ENCODE measurements at places on chromosomes 3 and 15.

GRCh38 chr3:187808527-187808895, 63.2 kb upstream of the BCL6 start:
- peaks cover 66% of the 10 kb centered on the region for H3K4me1 ChIP-seq
- H3K27ac ChIP-seq: peak overlapping the region; percentile 96
- H3K36me3 ChIP-seq: peaks cover 6% of the 10 kb centered on the region
- peak overlapping the region; percentile 21 for H3K4me3 ChIP-seq

DNA sequence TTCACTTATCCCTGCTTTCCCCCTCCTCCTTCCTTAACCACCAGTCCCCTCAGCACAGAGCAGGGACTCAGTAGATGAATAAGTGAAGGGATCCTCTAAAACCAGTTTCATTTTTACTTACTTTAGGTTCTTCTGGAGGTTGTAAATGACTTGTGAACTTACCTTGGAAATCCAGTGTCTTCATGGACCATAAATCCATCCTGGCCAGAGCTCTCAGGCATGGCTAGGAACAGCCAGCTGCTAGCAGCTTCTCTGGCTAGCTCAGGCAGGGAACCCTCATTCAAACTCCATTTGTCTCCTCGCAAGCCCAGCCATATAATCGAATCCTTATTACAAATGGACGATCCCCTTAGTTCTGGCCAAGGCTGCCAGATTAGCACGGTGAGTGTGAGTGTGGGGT, 78.5 kb downstream of the LRTM1 start:
- peaks cover 51% of the 10 kb centered on the region for H3K4me1 ChIP-seq
- H3K4me3 ChIP-seq: no peak overlapping the region
- no peaks in the 10 kb centered on the region for H3K27me3 ChIP-seq
- no peak overlapping the region for H3K27ac ChIP-seq
- H3K36me3 ChIP-seq: no peaks in the 10 kb centered on the region

DNA sequence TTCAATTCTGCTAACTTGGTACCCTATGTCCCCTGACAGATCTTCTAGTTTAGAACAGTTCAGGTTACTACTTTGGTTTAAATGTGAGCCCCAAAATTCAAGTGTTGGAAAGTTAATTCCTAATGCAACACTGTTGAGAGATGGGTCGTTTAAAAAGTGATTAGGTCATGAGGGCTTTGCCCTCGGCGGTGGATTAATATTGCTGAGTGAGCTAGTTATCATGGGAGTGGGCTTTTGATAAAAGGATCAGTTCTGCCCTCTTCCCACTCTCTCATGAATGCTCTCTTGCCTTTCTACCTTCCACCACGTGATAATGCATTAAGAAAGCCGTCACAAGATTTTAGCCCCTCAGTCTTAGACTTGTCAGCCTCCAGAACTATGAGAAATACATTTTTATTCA, 72.1 kb downstream of the BTLA start:
- no peaks in the 10 kb centered on the region for H3K27me3 ChIP-seq
- no peaks in the 10 kb centered on the region for H3K36me3 ChIP-seq
- H3K27ac ChIP-seq: no peak overlapping the region
- H3K4me3 ChIP-seq: no peak overlapping the region
- H3K4me1 ChIP-seq: peaks cover 5% of the 10 kb centered on the region

DNA sequence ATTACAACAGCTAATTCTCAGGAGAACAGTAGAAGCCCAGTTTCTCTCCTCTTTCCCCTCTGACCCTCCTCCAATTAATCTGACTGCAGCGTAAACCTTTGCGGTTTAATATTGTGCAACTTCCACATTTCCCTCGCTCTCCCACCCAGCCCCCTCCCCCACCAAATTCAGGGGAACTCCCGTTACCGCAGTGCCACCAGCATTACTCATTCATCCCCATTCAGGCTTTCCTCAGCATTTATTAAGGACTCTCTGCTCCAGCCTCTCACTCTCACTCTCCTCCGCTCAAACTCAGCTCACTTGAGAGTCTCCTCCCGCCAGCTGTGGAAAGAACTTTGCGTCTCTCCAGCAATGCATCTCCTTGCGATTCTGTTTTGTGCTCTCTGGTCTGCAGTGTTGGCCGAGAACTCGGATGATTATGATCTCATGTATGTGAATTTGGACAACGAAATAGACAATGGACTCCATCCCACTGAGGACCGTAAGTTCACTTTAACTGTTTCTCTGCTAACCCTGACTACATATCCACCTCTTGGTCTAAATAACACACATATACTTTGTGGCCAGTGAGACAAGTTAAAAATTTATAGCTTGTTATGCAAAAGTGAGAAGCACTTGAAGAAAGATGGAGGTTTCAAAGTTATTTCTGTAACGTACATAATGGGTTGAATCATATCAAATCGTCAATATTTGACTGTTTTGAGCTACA, at the start of gene PTX3:
PTX3 (plus strand) TSS at position 268 of the 709 bp plus-strand sequence; CDS start at position 352, 84 bp downstream.
- H3K4me3 ChIP-seq: peak within 1 kb of the TSS; percentile 91
- peaks cover 12% of the 10 kb centered on the region for H3K27me3 ChIP-seq
- H3K36me3 ChIP-seq: no peaks in the 10 kb centered on the region

DNA sequence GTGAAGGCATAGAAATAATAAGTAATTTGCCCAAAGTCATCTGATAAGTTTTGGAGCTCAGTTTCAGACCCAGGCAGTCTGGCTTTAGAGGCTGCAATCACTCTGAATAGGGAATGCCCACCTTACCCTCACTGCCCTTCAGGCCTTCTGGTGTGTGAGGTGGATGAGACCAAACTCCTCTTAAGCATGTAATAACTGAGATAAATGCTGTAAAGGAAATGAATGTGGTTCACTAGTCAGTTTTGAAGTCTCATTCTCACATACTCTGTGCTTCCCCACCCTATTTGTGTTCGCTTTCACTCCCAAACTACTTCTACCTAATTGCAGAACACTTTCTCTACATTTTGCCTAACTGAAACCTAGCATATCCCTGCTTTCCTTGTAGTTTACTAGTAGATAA, 144.1 kb downstream of the FILIP1L start:
- no peak for DNase-seq
- no peaks in the 10 kb centered on the region for H3K27me3 ChIP-seq
- no peak overlapping the region for H3K27ac ChIP-seq
- H3K4me1 ChIP-seq: peaks cover 37% of the 10 kb centered on the region
- no peak overlapping the region for H3K4me3 ChIP-seq

DNA sequence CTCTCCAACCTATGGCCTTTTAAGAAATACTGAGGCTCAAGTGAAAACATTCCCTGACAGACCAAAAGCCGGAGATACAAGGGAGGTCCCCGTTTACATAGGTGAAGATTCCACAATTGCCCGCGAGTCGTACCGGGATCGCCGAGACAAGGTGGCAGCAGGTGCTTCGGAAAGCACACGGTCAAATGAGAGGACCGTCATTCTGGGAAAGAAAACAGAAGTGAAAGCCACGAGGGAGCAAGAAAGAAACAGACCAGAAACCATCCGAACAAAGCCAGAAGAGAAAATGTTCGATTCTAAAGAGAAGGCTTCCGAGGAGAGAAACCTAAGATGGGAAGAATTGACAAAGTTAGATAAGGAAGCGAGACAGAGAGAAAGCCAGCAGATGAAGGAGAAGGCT, 24.8 kb downstream of the SYNM start:
- H3K36me3 ChIP-seq: peaks cover 44% of the 10 kb centered on the region
- no peak for DNase-seq
- no peak overlapping the region for H3K4me3 ChIP-seq
- peak overlapping the region; percentile 70 for H3K27ac ChIP-seq
- H3K27me3 ChIP-seq: peaks cover 2% of the 10 kb centered on the region

DNA sequence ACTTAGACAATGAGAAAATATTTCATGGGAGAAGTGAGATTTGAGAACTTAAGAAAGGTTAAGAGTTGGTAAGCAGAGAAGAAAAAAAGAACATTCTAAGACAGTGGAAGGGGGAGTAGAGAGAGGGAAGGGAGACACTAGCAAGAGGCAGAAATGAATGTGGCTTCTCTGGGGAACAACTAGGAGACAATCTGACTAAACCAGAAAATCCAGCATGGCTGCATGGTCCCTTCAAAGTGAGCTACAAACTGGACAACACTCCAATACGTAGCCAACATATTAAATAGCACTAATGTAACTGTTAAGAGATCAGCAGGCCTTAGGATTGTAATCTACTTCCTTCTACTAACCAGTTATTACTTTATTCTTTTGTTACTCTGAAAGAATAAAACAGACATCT, 89.7 kb downstream of the NR1I2 start:
- no peaks in the 10 kb centered on the region for H3K27me3 ChIP-seq
- peak overlapping the region; percentile 6 for H3K27ac ChIP-seq
- no peaks in the 10 kb centered on the region for H3K4me1 ChIP-seq
- H3K4me3 ChIP-seq: no peak overlapping the region

DNA sequence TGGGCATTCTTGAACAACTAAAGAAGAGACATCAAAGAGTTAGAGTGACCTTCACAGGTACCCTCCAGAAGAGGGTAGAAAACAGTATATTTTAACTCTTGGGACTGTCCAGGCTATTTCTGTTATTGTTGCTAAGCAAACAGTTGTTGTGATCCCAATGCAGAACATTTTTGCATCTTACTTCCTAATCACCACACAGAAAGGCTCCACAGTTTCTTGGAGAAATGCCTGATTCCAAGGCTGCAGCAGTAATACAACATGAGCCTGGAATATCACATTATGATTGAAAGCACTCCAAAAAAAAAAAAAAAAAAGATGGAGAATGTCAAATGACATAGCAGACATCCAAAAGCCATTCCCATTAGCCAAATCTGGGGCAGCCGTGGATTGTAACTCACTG, 195.6 kb downstream of the CTNNB1 start:
- no peaks in the 10 kb centered on the region for H3K27me3 ChIP-seq
- no peak for DNase-seq
- H3K36me3 ChIP-seq: no peaks in the 10 kb centered on the region
- no peaks in the 10 kb centered on the region for H3K4me1 ChIP-seq
- H3K4me3 ChIP-seq: no peak overlapping the region
- H3K27ac ChIP-seq: no peak overlapping the region

GRCh38 chr3:139312959-139313358, 30.9 kb upstream of the MRPS22 start:
- peak overlapping the region; percentile 55 for H3K27ac ChIP-seq
- no peak overlapping the region for H3K4me3 ChIP-seq
- DNase-seq: no peak
- H3K27me3 ChIP-seq: peaks cover 25% of the 10 kb centered on the region
- peaks cover 21% of the 10 kb centered on the region for H3K4me1 ChIP-seq

- no peak overlapping the region for H3K27ac ChIP-seq
- DNase-seq: no peak
- peaks cover 47% of the 10 kb centered on the region for H3K4me1 ChIP-seq
- H3K27me3 ChIP-seq: peaks cover 26% of the 10 kb centered on the region
- H3K4me3 ChIP-seq: no peak overlapping the region
Observed at GRCh38 chr3:195036203-195036505, 234.8 kb downstream of the XXYLT1 start.

DNA sequence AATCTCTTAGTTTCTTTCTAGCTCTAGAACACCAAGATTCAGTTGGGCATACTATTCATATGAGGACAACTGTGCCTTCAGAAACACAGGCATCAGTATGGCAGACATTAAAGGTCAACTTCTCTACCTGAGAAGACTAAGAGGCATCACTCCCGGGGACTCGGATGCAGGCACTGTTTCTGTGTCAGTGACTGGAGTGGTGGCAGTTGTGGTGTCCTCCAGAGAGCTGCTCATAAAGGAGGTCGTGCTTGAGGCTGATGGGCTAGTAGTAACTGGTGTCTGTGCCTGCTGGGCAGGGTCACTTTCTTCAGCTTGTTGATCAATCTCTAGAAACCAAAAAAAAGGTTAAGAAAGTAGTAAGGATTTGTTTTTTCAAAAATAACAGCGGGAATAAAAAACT, 75.2 kb downstream of the FBXL22 start:
- peaks cover 69% of the 10 kb centered on the region for H3K36me3 ChIP-seq
- no peaks in the 10 kb centered on the region for H3K27me3 ChIP-seq
- H3K27ac ChIP-seq: no peak overlapping the region
- no peak overlapping the region for H3K4me3 ChIP-seq
- DNase-seq: no peak
- no peaks in the 10 kb centered on the region for H3K4me1 ChIP-seq

- no peak overlapping the region for H3K4me3 ChIP-seq
- no peaks in the 10 kb centered on the region for H3K4me1 ChIP-seq
- DNase-seq: no peak
- peaks cover 55% of the 10 kb centered on the region for H3K27me3 ChIP-seq
Observed at GRCh38 chr3:14691239-14691638, 16.3 kb downstream of the C3orf20 start.

GRCh38 chr3:117054556-117054955, 345.0 kb downstream of the TUSC7 start:
- no peak overlapping the region for H3K4me3 ChIP-seq
- no peak overlapping the region for H3K27ac ChIP-seq
- H3K4me1 ChIP-seq: peaks cover 8% of the 10 kb centered on the region
- no peaks in the 10 kb centered on the region for H3K27me3 ChIP-seq
- DNase-seq: no peak

- no peaks in the 10 kb centered on the region for H3K4me1 ChIP-seq
- no peak overlapping the region for H3K27ac ChIP-seq
- no peak overlapping the region for H3K4me3 ChIP-seq
- H3K27me3 ChIP-seq: peaks cover 6% of the 10 kb centered on the region
Observed at GRCh38 chr3:149494022-149494758, 19.7 kb downstream of the TM4SF4 start.

DNA sequence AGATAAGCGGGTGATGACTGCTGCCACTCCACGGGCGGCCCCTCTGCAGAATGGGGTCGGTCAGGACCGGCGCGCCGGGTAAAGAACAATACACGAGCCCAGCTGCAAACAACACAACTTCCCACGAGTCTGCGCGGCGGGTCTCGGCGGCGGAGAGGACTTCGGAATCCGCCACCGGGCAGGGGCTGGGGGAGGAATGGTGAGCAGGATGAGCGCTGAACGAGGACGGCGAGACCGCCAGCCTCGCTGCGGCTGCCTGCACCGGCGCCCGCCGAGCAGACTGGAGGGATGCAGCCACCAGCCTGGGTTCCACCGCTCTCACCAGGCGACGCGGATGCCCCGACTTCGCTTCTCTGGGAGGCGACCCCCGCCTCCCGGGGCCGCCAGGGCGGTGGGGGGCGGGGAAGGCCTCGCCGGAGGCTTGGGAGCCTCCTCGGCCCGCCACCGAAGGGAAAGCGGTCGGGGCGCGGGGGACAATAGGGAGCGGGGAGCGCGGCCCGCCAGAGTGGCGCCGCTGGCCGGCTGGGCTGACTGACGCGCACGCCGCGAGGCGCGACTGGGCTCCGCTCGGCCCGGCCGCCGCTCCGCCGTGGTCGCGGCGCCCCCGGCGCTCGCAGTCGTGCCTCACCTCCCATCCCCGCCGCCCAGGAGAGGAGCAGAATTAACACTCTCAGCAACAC, 515 bp downstream of the ADAM10 start:
- no peaks in the 10 kb centered on the region for H3K27me3 ChIP-seq
- H3K36me3 ChIP-seq: peaks cover 5% of the 10 kb centered on the region
- peak overlapping the region; percentile 99 for H3K4me3 ChIP-seq
- DNase-seq: peak; percentile 69
- peaks cover 38% of the 10 kb centered on the region for H3K4me1 ChIP-seq
- peak overlapping the region; percentile 100 for H3K27ac ChIP-seq

- no peaks in the 10 kb centered on the region for H3K36me3 ChIP-seq
- H3K27ac ChIP-seq: no peak overlapping the region
- peaks cover 17% of the 10 kb centered on the region for H3K4me1 ChIP-seq
- no peak for DNase-seq
- no peak overlapping the region for H3K4me3 ChIP-seq
Observed at GRCh38 chr3:31810991-31811433, 170.1 kb downstream of the OSBPL10 start.

All from nephron progenitor cell (in vitro differentiated cells).